ENCODE measurements at places on chromosomes 6 and 20.

DNA sequence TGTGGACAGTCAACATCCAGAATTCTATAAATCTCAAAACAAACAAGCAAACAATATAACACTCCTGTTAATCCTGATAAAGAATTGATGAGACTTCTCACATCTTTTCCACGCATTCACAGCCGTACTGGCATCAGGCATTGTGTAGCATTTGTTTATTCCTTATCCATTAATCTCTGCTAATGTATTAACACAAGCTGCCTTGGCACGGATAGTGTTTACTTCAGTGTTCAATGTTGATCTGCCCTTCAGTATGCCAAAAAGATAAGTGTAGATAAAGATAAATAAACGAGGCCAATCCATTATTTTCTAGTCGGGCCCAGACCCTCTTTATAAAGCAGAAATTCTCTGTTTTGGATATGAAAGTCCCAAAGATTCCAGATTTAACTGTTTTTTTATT is 16.1 kb downstream of the UFL1 start:
- no peak for DNase-seq

DNA sequence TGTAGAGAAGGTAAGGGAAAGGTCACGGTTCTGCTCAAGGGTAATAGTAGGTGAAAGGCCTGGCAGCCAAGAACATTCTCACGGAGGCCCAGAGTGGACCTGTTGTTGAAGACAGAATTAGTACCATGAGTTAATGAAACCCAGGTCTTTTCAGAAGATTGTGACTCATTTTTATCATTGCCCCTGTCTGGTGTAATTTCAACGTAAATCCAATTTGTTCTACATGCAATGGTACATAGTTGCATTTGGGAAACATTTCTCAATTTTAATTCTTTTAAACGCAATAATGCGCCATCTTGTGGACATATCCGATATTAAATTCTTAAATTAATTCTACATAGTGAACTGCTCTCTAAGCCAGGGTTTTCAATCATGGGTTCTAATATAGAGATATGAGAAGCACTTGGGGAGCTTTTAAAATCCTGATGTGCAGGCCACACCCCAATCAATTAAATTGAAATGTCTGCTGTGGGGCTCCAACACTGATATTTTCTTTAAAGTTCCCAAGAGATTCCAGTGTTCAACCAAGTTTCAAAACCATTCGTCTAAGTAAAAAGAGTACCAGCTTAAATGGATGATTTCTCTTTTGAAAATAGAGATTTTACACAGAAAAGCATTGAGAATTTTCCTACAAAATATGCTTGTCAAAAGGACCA is 257.4 kb downstream of the PLCB1 start:
- DNase-seq = peak; percentile 50

DNA sequence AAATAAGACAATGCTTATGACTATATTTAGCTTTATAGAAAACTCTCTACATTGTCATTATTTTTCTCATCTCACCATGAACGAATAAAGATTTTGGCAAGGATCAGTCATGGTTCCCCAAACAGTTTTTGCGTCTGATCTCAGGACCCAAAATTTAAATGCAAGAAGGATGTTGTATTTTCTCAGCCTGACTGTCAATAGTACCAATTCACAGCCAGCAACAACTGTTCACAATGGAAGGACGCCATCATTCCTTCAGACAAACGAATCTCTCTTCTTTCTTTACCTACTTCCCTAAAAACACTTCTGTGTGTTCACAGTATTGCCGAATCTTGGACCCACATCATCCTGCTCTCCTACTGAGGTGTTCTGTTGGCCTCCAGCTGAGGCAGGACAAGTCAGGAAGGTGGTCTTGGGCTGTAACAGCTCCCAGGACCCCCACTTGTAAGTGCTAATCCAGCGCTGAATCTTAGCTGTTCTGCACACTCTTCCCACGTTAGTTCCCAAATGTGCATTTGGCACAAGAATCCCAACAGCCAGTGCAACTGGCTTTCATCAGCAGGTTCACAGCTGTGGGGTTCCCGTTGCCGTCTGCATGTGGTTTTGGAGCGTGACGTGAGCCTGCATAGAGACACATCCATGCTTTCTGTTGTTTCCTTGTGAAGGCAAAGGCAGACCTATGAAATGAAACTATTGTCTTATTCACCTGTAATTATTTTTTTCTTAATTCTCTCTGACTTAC is 600.0 kb downstream of the QKI start:
- DNase-seq = no peak

GRCh38 chr6:142947714-142948480 is 2.9 kb upstream of the HIVEP2 start:
- no peak for DNase-seq

DNA sequence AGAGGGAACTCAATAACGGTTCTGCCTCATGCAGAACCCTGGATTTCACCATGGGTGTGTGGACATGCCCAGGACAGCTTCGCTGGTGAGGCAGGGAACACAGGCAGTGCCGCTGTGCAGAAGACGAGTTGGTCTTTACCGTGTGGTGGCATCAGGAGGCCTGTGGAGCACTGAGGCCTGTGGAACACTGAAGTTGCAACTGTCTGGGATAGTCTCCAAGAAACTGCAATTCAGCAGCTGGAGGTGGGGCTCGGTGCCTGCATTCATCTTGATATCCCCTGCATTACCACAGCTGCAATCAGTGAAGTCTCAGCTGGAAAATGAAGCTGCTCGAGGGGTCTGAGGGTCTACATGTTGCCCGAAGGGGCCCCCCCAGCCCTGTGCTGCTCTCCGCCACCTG is 202.4 kb upstream of the CDH4 start:
- DNase-seq = no peak

- DNase-seq = peak; percentile 8
Measured at GRCh38 chr6:147023581-147023980, 180.6 kb upstream of the STXBP5 start.

DNA sequence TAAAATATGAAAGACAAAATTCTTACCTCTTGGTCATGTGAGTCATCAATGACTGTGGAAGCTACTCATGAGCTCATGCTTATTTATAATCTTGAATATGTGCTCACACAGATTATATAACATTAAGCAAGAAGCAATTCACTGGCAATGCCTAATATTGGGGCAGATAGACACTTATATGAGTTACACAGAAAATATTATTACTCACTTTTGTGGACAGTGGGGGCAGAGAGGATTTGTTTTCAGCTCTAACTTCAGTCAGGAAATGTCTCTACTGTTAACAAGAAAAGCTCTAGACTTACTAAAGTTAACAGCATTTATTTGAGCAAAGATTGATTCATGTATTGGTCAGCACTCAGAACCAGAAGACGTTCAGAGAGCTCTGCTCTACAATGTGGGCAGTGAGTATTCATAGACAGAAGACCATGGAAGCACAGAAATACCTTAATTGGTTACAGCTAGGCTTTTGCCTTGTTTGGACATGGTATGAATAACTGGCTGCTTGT is 85.8 kb upstream of the AHI1 start:
- DNase-seq = peak; percentile 53

- DNase-seq = no peak
Measured at GRCh38 chr20:58825450-58825849, 25.3 kb downstream of the GNAS-AS1 start.

DNA sequence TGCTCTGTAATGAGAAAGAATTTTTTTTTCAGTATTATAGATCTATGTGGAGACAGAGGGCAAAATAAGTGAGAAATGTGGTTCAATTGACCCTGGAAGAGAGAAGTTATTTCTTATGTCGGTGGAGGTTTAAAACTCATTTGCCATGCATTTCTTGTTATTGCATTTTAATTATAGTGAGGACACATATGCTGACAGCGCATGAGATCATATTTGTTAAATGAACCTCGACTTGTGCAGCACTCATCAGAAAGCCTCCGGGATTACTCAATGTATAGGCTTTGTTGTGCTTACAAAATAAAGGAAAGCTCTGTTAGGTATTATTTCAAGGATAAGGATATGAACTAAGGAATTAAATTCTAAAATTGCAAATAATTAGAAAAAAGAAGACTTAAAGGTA is 915.1 kb upstream of the MAP3K7 start:
- DNase-seq = no peak

DNA sequence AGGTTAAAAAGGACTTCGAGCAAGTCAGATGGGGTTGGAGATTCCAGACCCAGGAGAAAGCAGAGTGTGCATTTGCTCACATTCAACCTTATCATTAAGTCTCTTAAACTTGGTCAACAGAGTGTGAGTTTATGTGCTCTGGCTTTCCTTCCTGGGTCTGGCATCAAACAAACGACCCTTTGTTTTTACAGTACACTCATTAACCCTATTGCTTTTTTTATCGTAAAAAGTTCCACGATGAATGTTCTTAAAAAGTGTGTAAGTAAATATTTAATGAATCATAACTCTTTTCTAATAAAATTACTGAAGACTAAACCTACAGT is 2.5 kb downstream of the FYN start:
- DNase-seq = no peak

- DNase-seq = peak; percentile 20
Measured at GRCh38 chr6:77173472-77174074, 289.7 kb downstream of the HTR1B start.

DNA sequence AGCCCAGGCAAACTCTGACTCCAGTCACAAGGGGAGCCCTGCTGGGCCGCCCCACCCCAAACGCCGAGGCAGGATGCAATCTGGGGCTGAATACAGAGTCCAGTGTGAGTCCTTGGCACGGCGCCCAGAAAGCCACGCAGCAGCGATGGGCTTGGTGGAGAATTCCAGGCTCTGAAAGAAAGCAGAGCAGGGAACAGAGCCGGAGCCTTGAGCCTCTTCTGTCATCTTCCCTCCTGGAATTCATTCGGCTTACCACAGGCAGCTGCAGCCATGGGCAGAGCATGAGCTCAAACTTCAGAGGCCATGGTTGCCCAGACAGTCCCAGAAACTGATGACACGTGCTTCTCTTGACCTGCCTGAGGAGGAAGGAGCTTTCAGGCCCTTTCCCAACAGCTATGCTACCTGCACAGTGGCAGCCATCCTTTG is 441.1 kb upstream of the JARID2 start:
- peak; percentile 86 for DNase-seq

DNA sequence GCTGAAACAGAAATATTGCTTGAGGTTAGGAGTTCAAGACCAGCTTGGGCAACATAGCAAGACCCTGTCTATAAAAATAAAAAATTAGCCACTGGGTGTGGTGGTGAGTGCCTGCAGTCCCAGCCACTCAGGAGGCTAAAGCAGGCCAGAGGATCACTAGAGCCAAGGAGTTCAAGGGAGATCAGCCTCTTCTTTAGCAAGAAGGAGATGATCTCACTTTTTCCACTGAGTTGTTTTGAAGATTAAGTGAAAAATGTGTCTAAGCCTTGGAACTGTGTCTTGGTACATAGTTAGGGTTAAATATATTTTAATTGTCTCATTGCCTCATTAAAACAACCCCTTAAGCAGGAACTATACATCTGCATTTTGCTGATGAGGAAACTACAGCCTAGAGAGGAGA is 279.0 kb upstream of the ZFP64 start:
- DNase-seq = no peak

- DNase-seq = no peak
Measured at GRCh38 chr6:52566201-52566600, 10.7 kb downstream of the TRAM2 start.

DNA sequence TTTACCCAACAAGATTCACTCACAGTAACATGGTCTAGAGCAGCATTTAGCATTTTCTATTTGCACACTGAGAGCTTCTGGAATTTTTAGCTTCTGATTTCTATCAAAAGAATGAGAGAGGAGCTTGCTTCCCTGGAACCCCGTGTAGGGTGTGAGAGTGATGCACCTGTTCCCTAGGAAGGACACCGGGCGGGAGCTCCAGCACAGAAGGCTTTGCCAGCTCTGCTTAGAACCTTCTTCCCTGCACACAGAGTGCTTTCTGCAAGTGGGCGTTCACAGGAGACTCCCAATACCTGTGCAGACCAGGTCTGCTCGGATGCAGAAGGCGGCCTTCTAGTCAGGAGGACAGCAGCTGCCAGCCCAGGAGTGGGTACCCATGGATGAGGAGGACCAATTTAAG is 217.3 kb downstream of the TBXT start:
- no peak for DNase-seq

- no peak for DNase-seq
Measured at GRCh38 chr6:63839485-63839884, 203.9 kb downstream of the PHF3 start.

DNA sequence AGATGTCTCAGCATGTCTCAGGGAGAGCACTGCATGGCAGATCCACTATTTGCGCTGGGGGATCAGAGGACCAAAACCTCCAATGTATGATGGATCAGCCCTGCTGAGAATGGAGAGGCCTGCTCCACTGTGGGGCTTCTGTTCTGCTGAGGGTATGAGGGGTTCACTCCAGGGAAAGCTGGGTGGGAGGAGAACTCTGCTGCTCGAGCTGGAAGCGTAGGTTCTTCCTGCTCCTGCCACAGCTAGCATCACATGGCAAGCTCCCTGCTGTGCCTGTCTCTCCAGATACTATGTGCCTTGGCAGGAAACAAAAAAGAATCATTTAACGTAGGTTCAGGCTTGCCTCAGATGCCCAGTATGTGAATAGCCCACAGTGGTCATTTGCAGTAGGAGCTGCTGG is 105.8 kb downstream of the EPM2A start:
- DNase-seq = no peak

DNA sequence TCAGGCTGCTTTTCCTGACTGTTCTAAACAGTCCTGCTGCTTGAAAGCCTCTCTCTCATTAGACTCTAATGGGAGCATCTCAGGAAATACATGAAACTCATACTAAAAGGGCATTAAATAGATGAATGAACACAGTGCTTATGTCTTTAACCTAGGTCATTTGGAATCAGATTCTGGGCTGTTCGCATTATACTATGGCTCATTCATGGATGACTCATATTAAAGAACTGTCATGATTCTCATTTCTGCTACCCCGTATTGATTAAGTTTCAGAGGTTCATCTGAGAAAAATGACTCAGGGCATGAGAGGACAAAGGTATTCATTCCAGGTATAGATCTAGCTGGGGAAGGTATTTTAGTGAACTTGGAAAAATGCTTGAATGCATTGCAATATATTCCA is 335.5 kb downstream of the GJA1 start:
- peak; percentile 21 for DNase-seq

- peak; percentile 58 for DNase-seq
Measured at GRCh38 chr6:113857556-113858479, 673 bp downstream of the MARCKS start.

DNA sequence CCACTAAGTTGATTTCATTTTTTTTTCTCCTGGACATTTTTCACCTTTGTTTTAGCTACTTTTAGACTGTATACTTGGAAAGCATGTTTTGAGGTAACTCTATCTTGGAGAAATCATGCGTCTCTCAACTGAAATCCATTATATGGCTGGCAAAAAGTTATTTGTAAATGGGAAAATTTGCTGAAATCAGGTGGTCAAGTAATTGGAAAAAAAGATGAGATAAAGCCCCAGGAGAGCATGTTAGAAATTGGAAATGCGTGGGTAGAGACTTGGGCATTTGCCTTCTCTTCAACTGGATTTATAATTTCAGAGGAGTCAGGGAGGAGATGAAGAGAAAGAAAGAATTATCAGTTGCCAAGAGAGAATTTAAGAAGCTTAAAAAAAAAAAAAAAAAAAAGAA is 217.1 kb upstream of the MAP3K7 start:
- DNase-seq = no peak
